HFFc6 (cell line): ENCODE measurements at places on chromosomes 12 and 14.
A peak's percentile ranks its signal among the peaks of the same experiment; 100 is the strongest.

DNA sequence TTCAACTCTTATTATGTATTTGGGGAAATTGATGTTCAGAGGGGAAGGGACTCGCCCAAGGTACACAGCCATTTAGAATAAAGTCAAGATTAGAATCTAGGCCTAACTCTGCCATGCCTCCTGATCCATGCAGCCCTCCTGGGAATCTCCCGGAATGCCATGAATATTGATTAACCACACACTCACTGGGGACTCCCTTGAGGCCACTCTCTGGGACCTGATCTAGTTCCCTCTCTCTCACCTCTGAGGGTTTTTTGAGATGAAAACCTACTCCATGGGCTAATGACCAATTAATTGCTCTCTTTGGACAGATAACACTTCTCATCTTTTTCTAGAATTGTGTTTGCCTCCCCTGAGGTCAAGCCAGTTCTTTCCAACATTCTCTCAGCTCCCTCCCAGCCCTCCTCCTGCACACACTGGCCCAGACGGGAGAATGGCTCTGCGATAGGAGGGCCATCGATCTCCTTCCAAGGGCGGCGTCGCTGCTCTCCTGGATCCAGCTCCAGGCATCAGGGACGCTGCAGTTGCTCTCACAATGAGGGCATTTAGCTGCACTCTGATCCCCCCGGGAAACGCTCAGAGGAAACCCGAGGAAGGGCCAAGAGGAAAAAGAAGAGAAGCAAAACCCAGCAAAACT is 22.6 kb downstream of the WSCD2 start:
- H3K27me3 ChIP-seq = no peaks in the 10 kb centered on the region; the same call in 1 of the 2 replicates
- no peak for DNase-seq
- H3K4me3 ChIP-seq = no peak overlapping the region
- no peak overlapping the region for H3K27ac ChIP-seq

DNA sequence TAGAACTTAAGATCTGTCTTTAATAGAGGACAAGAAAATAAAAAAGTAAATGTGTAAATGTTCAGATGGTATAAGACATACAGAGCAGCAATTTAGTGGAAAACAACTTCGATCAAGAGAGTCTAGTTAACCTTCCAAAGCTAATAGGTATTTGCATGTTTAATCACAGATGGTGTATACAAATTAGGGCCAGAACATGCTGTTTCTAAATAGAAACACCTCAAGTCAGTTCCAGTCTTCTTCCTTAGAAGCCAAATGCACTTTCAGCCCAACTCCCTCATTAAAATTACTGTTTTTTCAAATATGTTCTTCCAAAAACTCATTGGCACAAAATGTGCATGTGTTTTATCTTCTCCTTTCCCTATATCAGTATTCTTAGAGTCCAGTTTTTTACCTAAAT is 604.4 kb downstream of the SLC6A15 start:
- no peaks in the 10 kb centered on the region for H3K36me3 ChIP-seq
- DNase-seq = no peak
- H3K4me1 ChIP-seq = peaks cover 13% of the 10 kb centered on the region
- no peaks in the 10 kb centered on the region; the same call in 1 of the 2 replicates for H3K27me3 ChIP-seq

- H3K27ac ChIP-seq = no peak overlapping the region
- H3K36me3 ChIP-seq = no peaks in the 10 kb centered on the region
- H3K4me1 ChIP-seq = no peaks in the 10 kb centered on the region
- no peak overlapping the region for H3K4me3 ChIP-seq
Measured at GRCh38 chr12:114812858-114813761, 129.1 kb upstream of the TBX3 start.

- no peaks in the 10 kb centered on the region for H3K27me3 ChIP-seq
- DNase-seq = no peak
- H3K4me3 ChIP-seq = no peak overlapping the region
- no peak overlapping the region for H3K27ac ChIP-seq
- peaks cover 24% of the 10 kb centered on the region for H3K36me3 ChIP-seq
Measured at GRCh38 chr12:50708631-50709030, 55.3 kb upstream of the ATF1 start.

- no peaks in the 10 kb centered on the region; the same call in 1 of the 2 replicates for H3K27me3 ChIP-seq
- H3K4me3 ChIP-seq = no peak overlapping the region
- DNase-seq = no peak
- H3K27ac ChIP-seq = peak overlapping the region; percentile 57; the same call in 1 of the 2 replicates
- peaks cover 24% of the 10 kb centered on the region for H3K4me1 ChIP-seq
Measured at GRCh38 chr14:54146601-54147000, 190.0 kb upstream of the BMP4 start.

DNA sequence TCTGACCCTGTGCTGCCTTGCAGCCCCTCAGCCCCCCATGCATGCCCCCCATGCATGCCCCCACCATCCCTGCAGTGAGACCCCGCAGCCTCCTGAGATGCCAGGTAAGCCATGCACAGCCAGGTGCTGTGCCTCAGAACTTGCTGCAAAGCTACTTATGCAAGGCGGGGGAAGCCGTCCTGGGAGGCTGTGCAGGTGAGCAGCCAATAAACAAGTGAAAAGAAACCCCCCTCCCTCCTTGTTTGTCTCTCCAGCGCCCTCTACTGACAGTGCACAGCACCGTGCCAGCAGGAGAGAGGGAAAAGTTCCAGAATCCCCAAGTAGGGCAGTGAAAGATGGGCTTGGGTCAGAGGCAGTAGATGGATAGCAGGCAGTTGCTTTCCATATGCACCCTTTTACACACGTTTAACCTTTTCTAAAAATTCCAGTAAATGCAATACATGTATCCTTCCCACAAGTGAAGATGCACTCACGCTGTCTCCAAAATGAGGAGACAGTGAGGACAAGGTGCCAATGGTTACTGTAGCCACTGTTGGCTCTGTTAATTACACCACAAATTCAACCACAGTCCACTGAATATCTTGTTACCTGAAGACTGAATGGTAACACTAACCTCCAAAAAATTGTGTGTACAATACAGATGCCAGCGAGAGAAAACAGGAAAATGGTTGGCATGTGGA is 18.0 kb downstream of the TNFAIP2 start:
- no peak overlapping the region for H3K4me3 ChIP-seq
- peak; percentile 9 for DNase-seq
- H3K4me1 ChIP-seq = peaks cover 49% of the 10 kb centered on the region
- no peak overlapping the region for H3K27ac ChIP-seq

DNA sequence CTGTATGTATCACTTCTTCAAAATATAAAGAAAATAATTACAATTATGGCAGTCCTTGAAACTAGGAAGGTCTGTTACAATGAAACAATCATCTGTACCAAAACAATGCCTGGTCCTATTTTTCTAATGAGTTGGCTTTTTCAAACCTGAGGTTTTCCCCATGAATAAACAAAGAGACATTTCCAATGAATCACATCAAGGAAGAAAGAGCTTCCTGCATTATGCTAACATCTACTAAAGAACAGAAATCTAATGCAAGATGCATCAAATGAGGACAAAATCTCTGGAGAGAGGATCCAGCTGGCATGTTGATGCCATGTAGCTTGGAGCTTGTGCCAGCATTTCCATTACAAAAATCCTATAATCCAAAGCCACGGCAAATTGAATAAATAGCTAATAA is 29.3 kb downstream of the NIN start:
- H3K27ac ChIP-seq = peak overlapping the region; percentile 77
- H3K36me3 ChIP-seq = peaks cover 17% of the 10 kb centered on the region
- H3K4me1 ChIP-seq = peaks cover 90% of the 10 kb centered on the region
- H3K27me3 ChIP-seq = peaks cover 1% of the 10 kb centered on the region; the same call in 1 of the 2 replicates

DNA sequence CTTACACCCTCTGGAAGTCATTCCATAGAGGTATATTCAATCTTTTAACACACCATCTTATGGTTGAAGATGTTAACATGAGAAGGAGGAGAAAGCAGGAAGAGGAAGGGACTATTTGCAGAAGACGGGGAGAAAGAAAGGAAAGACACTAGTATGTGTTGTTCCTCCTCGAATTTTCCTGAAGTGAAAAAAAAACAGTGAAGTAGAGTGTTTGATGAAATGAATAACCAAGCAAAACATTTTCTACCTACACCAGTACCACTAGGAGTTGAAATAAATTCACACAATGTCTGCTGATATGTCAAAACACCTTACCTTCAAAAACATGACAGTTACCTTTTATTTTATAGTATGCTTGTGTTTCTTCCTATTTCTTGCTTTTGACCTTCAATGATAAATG is 1.4 kb upstream of the CNOT2 start:
- H3K4me3 ChIP-seq = peak overlapping the region; percentile 100
- H3K27me3 ChIP-seq = peaks cover 5% of the 10 kb centered on the region
- no peak for DNase-seq
- peaks cover 50% of the 10 kb centered on the region for H3K4me1 ChIP-seq
- peaks cover 31% of the 10 kb centered on the region for H3K36me3 ChIP-seq

DNA sequence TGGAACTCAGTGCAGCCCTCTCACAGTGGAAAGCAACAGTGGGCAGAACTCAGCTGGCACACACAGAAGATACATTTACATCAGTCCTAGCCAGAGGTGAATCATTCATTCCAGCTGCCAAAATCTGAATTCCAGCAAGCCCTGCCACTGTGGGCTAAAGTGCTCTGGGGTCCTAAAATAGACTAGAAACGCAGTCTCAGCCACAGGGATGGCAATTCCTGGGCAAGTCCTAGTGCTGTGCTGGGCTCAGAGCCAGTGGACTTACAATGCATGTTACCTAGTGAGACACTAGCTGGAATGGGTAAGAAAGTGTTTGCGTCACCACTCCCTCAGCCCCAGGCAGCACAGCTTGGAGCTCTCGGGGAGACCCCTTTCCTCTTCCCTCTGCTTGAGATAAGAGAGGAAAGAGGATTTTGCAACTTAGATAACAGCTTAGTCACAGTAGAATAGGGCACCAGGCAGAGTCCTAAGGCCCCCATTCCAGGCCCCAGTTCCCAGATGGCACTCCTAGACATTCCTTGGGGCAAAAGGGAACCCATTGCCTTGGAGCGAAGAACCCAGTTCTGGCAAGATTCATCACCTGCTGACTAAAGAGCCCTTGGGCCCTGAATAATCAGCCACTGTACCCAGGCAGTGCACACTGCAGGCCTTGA is 592.9 kb downstream of the FSCB start:
- no peak for DNase-seq
- H3K4me3 ChIP-seq = no peak overlapping the region
- H3K27ac ChIP-seq = no peak overlapping the region
- no peaks in the 10 kb centered on the region for H3K36me3 ChIP-seq

GRCh38 chr14:38079886-38080285 is 127.8 kb upstream of the SSTR1 start:
- no peak overlapping the region for H3K4me3 ChIP-seq
- no peak for DNase-seq
- H3K4me1 ChIP-seq = peaks cover 43% of the 10 kb centered on the region
- H3K36me3 ChIP-seq = no peaks in the 10 kb centered on the region
- no peaks in the 10 kb centered on the region; the same call in 1 of the 2 replicates for H3K27me3 ChIP-seq

- no peaks in the 10 kb centered on the region; the same call in 1 of the 2 replicates for H3K36me3 ChIP-seq
- peaks cover 14% of the 10 kb centered on the region for H3K4me1 ChIP-seq
- no peak overlapping the region for H3K27ac ChIP-seq
- DNase-seq = no peak
Measured at GRCh38 chr14:31047503-31047902, 21.3 kb upstream of the STRN3 start.

DNA sequence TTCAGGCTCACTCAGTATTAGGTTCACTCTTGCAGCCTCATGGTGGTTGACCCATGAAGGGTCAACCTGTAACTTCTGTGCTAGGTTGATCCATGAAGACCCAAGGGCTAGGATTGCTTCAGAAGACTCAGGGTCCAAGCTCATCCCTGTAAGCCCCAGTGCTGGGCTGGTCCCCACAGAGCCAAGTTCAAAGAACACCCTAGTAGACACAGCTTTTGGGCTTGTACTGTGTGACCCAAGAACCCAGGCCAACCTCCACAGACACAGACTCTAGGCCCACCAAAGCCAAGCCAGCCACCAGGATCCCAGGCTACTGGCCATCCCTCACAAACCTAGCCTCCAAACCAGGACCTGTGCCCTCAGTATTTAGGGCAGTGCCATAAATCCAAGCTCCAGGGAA is 1020.6 kb downstream of the SLC16A7 start:
- H3K4me3 ChIP-seq = no peak overlapping the region
- DNase-seq = no peak
- H3K27me3 ChIP-seq = no peaks in the 10 kb centered on the region
- H3K27ac ChIP-seq = no peak overlapping the region
- no peaks in the 10 kb centered on the region for H3K4me1 ChIP-seq

DNA sequence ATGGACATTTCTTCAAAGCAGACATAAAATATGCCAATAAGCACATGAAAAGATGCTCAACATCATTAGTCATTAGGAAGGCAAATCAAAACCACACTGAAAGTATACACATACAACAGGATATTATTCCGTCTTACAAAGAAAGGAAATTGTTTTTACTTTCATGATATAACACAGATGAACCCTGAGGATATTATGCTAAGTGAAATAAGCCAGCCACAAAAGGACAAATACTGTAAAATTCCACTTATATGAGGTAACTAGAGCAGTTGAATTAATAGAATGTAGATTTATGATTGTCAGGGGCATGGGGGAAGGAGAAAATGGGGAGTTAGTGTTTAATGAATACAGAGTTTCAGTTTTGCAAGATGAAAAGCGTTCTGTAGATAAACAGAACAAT is 4.2 kb downstream of the ACYP1 start:
- peak overlapping the region; percentile 26; the same call in 1 of the 2 replicates for H3K4me3 ChIP-seq
- no peaks in the 10 kb centered on the region; the same call in 1 of the 2 replicates for H3K27me3 ChIP-seq
- peak overlapping the region; percentile 54 for H3K27ac ChIP-seq
- peaks cover 32% of the 10 kb centered on the region for H3K36me3 ChIP-seq
- H3K4me1 ChIP-seq = peaks cover 53% of the 10 kb centered on the region

DNA sequence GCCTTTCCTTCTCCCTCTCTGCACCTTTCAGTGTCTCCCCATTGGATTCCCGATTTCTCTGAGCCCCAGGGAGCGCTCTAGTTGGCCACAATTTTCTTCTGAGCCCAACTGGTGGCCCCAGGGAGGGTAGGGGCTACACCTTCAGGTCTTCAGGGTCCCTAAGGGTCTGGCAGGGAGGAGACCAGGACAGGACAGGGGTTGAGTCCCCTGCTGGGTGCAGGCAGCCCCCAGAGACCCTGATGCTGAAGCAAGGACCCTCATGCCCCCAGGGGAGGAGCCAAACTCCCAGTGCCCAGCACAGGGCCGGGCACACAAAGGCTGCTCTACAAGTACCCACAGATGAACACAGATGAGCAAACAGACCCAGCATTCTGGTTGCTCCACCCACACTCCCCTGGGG is 12.7 kb downstream of the FOXN4 start:
- H3K36me3 ChIP-seq = no peaks in the 10 kb centered on the region
- DNase-seq = no peak
- peaks cover 25% of the 10 kb centered on the region for H3K27me3 ChIP-seq
- H3K4me1 ChIP-seq = no peaks in the 10 kb centered on the region
- H3K27ac ChIP-seq = no peak overlapping the region

- H3K27ac ChIP-seq = peak overlapping the region; percentile 87
- no peaks in the 10 kb centered on the region; the same call in 1 of the 2 replicates for H3K27me3 ChIP-seq
- peaks cover 73% of the 10 kb centered on the region for H3K4me1 ChIP-seq
- H3K4me3 ChIP-seq = peak overlapping the region; percentile 65
- H3K36me3 ChIP-seq = no peaks in the 10 kb centered on the region
Measured at GRCh38 chr14:95518045-95518751, 1.7 kb upstream of the SYNE3 start.

GRCh38 chr12:33560653-33561208 is 121.1 kb upstream of the SYT10 start:
- no peaks in the 10 kb centered on the region; the same call in 1 of the 2 replicates for H3K27me3 ChIP-seq
- no peak for DNase-seq
